ENCODE measurements at places on chromosomes 7 and 10.

GRCh38 chr10:103547391-103547946 lies 54.0 kb downstream of the NEURL1 start:
- no peak for DNase-seq

- DNase-seq: no peak
Measured at GRCh38 chr7:85289279-85289678, 102.4 kb upstream of the SEMA3D start.

- no peak for DNase-seq
Measured at GRCh38 chr10:62917475-62918238, 101.5 kb upstream of the EGR2 start.

DNA sequence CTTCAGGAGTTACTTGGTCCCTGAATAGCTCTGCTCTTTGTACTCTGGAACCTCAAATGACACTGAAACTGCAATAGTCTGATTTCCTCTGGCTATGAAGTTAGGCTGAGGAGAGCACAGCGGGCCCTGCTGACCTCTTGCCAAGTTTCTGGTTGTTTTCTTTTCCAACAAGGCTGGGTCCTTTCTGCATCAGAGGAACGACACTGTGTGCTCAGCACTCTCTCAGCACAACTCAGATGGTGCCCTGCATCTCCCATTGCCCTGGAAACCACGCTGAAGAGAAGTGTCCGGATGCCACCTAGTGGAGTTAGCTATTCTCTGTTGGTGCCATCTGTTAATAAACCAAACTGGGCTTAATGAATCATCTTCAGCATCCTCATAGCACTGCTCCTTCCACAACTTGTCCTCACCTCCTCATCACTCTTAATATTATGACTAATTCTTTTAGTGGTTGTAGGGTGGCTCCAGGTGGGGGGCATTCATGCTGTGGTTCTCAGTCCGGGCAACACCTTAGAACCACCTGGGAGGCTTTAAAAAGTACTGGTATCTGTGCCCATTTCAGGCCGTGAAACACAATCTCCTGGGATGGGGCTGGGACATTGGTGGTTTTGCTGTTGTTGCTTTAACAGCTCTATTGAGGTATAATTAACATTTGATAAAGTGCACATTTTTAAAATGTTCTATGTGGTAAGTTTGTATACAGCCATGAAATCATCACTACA lies 8.2 kb upstream of the EFCAB10 start:
- DNase-seq: peak; percentile 76

- no peak for DNase-seq
Measured at GRCh38 chr10:118708571-118708970, 46.2 kb downstream of the CACUL1 start.
